Suppressor macrophage treated with lipopolysaccharide for 4 hours (primary cell): ENCODE measurements at places on chromosomes 2 and 18.

GRCh38 chr18:68221111-68221724, 493.7 kb downstream of the TMX3 start:
- DNase-seq = no peak

DNA sequence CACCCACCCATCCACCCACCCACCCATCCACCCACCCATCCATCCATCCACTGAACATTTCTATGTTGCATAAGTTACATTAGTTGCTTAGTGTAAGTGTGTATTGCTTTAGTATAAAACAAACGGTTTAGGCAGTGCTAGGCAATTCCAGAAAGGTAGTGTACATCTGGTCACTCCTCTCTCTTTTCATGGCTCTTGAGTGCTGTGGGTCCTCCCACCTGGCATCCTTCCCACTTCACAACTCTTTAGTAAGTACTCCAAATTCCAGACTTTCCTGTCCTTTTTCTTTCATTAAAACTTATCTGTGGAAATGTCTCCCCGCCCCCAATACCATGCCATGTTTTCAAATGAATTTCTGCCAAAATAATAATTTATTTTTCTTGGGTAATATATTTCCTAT, 122.5 kb downstream of the PLEKHM3 start:
- DNase-seq = no peak

DNA sequence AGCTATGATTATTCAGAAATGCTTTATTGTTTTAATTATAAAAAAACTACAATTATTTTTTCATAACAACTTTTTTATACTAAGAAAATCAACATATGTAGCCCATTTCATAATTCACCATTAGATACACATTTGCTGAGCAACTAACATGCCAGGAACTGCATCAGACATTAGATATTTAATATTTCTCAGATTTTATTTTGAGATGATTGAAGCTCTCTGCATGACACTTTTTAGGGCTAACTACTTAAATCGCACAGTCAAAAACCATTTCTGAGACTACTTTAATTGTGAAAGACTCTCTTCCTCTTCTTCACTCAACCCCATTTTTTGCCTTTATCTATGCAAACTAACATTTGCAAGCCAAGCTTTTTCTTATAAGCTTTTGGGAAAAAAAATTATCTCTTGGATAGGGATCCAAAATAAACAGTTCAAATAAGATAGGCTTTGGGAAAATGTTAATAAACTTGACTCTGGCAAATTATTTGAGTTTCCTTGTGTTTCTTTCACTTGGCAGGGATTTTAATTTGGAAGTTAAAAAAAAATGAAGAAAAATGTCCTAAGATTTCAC, 9.1 kb upstream of the COL3A1 start:
- DNase-seq = no peak

DNA sequence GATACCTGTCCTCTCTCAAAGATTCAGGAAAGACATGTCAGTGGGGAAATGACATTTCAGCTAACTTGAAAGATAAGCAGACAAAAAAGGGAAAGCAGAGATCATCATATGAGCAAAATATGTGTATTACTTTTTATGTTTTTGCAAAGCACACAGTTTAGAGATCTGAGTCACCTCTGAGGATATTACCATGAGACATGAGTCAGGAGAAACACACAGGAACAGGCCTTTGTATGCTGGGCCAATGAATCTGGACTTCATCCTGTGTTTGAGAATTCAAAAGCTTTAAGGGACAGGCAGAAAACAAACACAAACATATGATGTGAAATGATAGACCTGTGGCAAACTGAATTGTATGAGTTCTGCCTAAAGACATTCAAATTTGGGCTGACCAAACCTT, 306.0 kb upstream of the EPC2 start:
- peak; percentile 6 for DNase-seq

DNA sequence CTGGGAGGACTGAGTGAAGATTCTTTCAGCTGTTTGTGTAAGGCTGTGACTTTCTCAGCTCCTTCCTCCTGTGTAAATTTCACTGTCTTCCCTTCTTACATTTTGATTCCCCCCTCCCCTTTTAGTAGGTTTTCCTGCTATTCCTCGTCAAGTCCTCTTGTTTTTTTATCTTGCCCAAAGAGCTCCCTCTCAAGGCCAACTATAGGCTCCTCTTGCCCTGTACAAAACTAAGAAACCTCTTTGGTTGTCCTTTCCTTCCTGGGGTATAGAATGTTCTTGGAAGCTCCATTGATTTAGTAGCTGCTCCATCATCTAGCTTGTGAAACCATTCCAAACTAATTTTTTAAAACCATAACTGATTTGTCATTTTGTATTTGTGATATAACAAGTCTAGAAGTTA, 7.3 kb downstream of the CCDC121 start:
- DNase-seq = no peak

GRCh38 chr2:176364273-176364977, 95.2 kb downstream of the MTX2 start:
- DNase-seq = no peak

DNA sequence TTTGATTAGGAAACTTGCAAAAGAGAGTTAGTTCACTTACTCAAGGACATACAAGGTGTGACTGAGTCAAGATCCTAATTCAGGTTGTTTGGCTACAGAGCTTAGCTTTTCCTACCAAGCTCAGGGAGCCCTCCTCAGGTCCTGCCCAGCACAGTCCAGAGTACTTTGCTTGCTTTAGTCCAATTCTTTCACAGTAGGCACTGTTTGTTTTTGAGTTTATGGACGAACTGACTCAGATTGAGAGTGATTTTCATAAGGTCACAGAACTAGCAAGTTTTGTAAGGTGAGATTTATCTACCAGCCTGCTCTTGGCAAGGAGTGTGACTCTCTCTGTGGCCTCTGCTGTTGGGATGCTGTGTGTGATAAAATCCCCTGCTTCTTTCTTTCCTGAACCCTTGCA, 310.5 kb downstream of the PTPRM start:
- DNase-seq = no peak

GRCh38 chr2:241432824-241433448, 75.4 kb downstream of the STK25 start:
- no peak for DNase-seq

DNA sequence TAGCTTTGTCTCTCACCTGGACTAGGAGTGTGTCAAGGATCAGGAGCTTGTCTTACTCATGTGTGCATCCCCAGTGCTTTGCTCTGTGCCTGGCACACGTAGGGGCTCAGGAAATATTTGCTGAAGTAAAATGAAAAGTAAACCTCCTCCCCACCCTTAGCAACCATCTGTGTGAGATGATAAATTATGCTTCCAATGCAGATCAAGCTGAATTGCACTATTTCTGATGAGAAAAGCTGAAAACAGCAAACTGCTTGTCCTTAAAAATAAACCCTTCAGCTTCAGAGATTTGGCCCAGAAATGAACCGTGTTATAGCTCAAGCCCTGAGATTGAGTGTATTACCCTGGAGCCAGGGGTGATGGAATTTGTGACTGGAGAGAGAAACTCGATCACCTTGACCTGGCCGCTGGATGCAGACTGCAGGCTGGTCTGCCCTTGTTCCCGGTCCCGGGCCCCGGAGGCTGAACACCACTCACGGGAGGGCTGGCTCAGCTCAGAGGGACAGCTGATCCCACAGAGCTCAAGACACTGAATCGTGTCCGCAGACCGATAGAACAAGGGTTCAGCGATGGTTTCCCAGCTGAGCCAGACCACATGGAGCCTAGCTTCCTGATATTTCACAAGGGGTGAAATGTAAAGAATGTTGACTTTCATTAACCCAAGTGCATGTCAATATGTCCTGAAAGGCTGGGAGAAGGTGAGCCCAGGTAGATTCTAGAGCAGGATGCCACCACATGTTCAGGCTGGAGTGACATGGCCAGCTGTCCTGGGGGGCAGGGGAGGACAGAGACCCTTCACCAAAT, 50.5 kb downstream of the DDX1 start:
- DNase-seq = no peak

GRCh38 chr2:128727404-128727803, 408.7 kb upstream of the HS6ST1 start:
- no peak for DNase-seq

- peak; percentile 51 for DNase-seq
Observed at GRCh38 chr2:64675860-64676259, 22.1 kb upstream of the SERTAD2 start.

DNA sequence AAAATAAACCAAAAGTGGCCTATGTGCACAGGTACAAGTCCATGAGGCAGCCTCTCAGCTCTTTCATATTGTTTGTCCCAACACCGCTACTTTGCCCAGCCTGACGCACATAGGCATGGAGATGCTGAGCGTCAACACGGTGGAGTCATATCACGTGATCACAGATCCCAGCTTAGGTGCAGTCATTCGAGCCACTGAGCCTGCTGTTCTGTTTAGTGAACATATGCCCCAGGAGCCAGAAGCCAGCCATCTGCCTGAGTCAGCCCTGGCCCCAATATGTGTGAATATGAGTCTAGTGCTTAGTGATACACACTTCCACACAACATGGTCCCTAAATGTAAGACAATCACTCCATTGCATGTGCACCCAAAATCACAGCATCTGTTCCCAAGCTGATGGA, 88.2 kb upstream of the LCLAT1 start:
- no peak for DNase-seq

DNA sequence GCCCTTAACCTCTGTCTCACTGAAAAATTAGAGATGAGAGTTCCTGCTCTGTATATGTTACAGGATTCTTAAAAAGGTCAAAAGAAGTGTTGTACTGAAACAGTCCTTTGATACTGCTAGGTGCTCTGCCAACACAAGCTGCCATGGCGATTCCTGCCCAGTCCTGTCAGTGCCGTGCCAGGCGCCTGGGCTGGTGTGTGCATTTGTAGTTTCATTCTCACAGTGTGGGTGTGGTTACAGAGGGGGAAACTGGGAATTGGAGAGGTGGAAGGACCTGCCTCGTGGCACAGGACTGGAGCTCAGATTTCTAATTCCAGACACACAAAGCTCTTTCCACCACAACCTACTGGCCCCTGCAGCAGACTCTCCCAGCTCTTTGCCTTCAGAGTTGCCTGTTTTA, 122.3 kb upstream of the RAB6C start:
- DNase-seq = no peak

DNA sequence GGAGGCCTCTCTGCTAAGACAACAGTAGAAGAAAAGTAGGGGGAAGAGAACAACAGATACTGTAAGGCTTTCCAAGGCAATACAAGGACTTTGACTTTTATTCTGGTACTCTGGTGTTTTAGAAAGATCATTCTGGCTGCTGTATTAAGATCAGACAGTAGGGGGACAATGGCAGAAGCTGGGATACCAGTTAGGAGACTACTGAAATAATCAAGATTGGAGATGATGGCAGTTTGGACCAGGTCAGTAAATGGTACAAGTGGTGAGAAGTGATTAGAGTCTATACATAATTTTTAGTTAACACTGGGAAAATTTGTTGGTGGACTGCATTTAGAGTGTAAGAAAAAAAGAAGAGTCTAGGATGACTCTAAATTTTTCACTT, 139.7 kb downstream of the ROCK1 start:
- DNase-seq = peak; percentile 32

DNA sequence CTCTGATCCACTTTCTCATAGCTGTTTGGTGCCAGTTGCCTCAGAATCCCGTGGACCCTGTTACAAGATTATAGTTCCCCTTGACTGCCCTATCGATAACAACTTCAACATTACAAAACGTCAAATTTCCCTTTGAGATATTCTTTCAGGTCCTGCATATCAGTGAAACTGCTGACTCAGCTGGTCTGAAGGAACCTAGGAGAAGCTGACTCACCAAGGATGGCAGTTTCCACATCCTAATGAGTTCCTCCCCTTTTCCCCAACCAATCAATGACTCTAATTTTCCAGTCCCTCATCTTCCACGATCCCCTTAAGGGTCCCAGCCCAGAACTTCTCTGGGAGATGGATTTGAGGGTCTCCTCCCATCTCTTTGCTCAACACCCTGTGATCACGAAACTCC, 27.6 kb upstream of the GNAL start:
- peak; percentile 12 for DNase-seq

- no peak for DNase-seq
Observed at GRCh38 chr2:151869291-151869690, 41.1 kb upstream of the ARL5A start.

GRCh38 chr2:2561346-2562095, 230.4 kb upstream of the MYT1L start:
- no peak for DNase-seq

DNA sequence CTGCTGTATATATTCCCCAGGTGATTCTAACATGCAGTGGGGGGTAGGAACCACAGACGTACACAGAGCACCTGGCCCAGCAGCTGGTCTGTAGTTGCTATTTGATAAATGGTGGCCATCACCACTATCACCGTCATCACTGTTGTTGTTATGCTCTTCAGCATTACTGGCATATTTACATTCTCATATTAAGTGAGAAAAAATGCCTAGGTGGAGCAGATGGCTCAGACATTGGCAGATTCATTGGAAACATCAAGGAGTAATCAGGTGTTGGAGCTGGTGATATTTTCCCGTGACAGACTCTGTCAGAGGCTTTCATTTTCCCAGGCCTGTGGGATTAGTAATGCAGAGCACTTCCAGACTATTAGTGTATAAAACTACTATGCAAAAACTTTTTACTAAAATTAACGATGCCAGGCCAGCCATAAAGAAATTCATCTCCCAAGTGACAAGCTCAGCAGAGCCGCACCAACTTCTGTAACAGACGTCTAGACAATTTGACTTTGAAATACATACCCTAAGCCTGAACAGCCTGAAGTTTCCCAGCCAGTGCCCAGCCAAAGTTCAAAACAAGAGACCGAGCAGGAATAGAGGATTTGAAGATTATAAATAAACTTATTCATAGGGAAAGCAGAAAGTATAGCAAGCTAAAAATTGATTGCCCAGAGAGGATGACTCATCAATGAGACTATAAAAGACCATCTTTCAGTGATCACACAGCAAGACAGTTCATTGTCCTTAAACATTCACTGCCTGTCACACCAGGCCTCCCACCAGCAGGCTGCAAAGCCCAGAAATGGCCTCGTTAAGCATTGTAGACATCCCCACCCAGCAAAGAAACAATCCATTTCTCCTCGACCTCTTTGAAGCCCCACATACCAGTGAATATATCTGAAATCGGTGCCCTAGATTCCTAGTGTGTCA, 247.4 kb upstream of the CHAC2 start:
- DNase-seq = no peak

DNA sequence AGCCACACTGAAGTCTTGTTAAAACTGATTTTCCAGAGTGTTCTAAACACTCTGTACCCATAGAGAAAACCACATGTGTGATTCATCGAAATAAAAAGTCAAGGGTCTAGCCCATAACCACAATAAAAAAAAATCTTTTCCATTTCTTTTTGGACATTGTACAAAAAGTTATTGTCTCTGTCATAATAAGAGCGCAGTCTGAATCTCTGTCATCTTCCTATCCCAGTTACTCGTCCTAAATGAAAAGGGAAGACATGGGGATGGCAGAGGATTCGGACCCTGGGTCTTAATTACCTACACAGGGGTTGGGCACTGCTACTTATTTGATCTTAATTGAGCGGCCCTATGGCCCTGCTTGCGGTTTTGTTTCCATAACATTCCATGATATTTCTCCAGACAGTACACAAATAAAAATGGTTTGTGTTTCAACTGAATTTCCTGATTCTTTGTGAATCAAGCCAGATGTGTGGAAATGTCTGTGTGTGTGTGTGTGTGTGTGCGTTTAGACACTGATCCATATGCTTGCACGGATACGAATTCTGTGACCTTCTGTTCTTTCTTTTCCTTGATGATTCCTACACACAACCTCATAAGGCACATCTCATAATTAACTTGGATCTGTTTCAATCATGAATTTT, 133.4 kb upstream of the SPATS2L start:
- no peak for DNase-seq

- DNase-seq = no peak
Observed at GRCh38 chr2:39210846-39211245, 32.9 kb downstream of the CDKL4 start.
